Upper lobe of left lung (tissue), 6 donors: ENCODE measurements at places on chromosomes 12 and 14. TPM values are rescaled to one million over a fixed set of nuclear protein-coding genes. Genes with fewer than 3 reads are reported as not detected.

The KRT5 gene
- total RNA-seq, result not detected

The KRT72 gene
- total RNA-seq, result not detected

DNA sequence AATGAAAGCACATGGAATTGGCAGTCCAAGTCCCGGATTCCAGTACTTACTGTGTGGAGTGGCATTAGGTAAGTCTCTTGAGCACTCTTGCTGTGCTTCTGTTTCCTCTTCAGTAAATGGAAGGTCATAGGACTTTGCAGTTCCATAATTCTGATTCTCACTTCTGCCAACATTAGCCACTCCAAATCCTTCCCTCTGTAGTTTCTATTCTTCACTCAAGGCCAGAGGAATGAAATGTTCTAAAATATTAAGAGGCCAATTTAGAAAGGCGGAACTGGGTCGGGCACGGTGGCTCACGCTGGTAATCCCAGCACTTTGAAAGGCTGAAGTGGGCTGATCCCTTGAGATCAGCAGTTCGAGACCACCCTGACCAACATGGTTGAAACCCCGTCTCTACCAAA lies 19.8 kb upstream of the SLC5A8 start:
- H3K27ac ChIP-seq, result peak overlapping the region; percentile 54
- peak; percentile 66 for DNase-seq
- no peaks in the 10 kb centered on the region for H3K4me1 ChIP-seq
- H3K4me3 ChIP-seq, result no peak overlapping the region
- no peaks in the 10 kb centered on the region for H3K36me3 ChIP-seq

- H3K27ac ChIP-seq, result no peak overlapping the region
- no peak for DNase-seq
Observed at GRCh38 chr14:77618381-77618970, 2.0 kb upstream of the SPTLC2 start.

GRCh38 chr14:53510281-53510912 lies 357.3 kb upstream of the DDHD1 start:
- H3K27ac ChIP-seq, result no peak overlapping the region
- H3K36me3 ChIP-seq, result no peaks in the 10 kb centered on the region
- H3K27me3 ChIP-seq, result no peaks in the 10 kb centered on the region

- no peaks in the 10 kb centered on the region for H3K27me3 ChIP-seq
- H3K27ac ChIP-seq, result no peak overlapping the region
- no peaks in the 10 kb centered on the region for H3K36me3 ChIP-seq
Observed at GRCh38 chr14:49857427-49858003, 4.9 kb upstream of the NEMF start.

DNA sequence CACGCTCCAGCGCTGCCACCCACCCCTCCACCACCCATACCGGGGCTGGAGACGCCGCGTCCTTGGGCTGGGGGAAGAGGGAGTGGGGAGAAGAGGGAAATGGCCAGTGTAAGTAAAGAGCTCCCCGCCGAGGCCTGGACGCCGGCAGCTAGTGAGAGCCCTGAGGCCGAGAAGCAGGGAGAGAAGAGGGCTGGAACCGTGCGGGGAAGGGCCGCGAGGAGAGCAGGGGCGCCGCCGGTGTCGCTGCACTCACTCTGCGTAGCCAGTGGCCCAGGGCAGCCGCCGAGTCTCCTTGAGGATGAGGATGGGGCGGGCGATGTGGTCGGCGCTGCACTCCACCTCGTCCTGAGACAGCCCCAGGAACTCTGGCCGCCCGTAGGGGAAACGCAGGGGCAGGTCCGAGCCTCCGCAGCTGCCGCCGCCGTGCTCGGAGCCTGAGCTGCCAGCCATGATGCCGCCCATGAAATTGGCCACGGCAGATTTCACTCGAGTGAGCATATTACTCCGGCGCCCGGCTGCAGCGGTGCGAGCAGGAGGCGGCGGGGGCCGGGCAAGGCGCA lies 631 bp downstream of the PPM1H start:
- H3K27me3 ChIP-seq, result no peaks in the 10 kb centered on the region
- peak overlapping the region; percentile 89 for H3K4me3 ChIP-seq
- peaks cover 6% of the 10 kb centered on the region for H3K4me1 ChIP-seq

GRCh38 chr14:54252072-54252730 lies 144.6 kb upstream of the CDKN3 start:
- H3K36me3 ChIP-seq, result no peaks in the 10 kb centered on the region
- no peaks in the 10 kb centered on the region for H3K27me3 ChIP-seq
- H3K4me3 ChIP-seq, result no peak overlapping the region
- peak overlapping the region; percentile 12 for H3K27ac ChIP-seq

The SLC24A4 gene
- 2.1 TPM for total RNA-seq

The AICDA gene
- not detected for total RNA-seq

DNA sequence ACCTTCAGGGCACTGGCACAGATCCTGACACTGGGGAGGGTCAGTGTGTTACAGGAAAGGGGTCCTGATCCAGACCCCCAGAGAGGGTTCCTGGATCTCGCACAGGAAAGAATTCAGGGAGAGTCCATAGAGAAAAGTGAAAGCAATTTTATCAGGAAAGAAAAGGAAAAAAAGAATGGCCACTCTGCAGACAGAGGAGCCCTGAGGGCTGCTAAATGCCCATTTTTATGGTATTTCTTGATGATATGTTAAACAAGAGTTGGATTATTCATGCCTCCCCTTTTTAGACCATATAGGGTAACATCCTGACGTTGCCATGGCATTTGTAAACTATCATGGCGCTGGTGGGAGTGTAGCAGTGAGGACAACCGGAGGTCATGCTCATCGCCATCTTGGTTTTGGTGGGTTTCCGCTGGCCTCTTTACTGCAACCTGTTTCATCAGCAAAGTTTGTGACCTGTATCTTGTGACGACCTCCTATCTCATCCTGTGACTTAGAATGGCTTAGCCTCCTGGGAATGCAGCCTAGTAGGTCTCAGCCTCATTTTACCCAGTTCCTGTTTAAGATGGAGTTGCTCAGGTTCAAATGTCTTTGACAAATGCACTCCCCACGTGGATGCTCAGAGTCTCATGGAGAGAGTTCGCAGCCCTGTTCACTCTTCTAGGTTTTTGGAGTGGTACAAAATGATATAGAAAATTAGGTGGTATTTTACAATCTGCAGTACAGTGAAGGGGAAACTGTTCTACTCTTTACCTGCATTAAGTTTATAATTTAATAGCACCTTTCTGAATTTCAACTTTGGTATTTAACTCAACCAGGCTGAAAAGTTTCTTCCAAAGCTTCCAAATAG lies 1363.7 kb upstream of the TMEM132C start:
- no peak for DNase-seq
- no peak overlapping the region for H3K4me3 ChIP-seq
- H3K4me1 ChIP-seq, result no peaks in the 10 kb centered on the region
- H3K36me3 ChIP-seq, result no peaks in the 10 kb centered on the region
- H3K27ac ChIP-seq, result no peak overlapping the region
- H3K27me3 ChIP-seq, result no peaks in the 10 kb centered on the region

- H3K27me3 ChIP-seq, result no peaks in the 10 kb centered on the region
- no peaks in the 10 kb centered on the region for H3K4me1 ChIP-seq
- no peak overlapping the region for H3K4me3 ChIP-seq
- no peak for DNase-seq
Observed at GRCh38 chr14:23638414-23639047, 2.4 kb downstream of the DHRS2 start.

DNA sequence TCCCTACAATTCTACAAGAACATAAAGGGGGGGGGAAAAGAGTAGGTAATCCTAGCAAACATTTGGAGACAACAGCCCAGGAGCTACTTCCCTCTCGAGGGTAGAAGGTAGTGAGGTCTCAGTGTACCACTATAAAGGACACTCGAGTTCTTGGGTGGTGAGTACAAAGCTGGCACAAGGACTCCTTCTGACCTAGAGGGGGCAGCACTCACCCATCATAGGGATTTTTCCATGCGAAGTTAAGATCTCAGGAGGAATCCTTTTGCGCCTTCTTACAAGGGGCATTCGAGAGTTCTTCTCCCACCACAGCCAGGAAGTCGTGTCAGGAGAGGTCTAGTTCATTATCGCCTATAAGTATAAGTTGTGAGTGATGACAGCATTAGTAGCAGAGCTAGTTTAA lies 200.2 kb upstream of the RBM19 start:
- no peak overlapping the region for H3K27ac ChIP-seq
- DNase-seq, result peak; percentile 22
- H3K27me3 ChIP-seq, result no peaks in the 10 kb centered on the region
- H3K4me3 ChIP-seq, result no peak overlapping the region
- no peaks in the 10 kb centered on the region for H3K36me3 ChIP-seq

The ITGA7 gene
- 10.1 TPM for total RNA-seq

The CLEC4E gene
- total RNA-seq, result 19.4 TPM

The TAS2R31 gene
- 2.5 TPM for total RNA-seq

The FOXJ2 gene
- total RNA-seq, result 14.7 TPM

DNA sequence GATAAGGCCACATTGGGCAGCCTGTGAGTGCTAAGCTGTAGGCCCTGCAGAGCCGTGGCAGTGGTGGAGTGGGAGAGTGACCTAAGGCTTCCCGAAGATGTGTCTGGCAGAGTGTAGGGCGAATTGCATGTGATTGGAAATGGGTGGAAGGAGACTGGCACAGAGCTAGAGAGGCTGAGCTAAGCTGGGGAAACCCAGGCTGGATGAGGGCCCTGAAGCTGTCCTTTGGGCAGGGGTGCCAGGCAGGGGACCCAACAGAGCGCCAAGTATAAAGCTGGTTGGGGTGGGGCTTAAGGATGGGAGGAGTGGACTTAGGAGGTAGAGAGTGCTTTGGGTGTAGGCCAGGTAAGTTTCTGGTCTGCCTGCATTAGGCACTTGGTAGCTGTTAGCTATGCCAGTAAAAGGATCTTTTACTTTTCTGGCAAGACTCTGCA lies 47.9 kb downstream of the WDR20 start:
- peak overlapping the region; percentile 36 for H3K27ac ChIP-seq
- no peak overlapping the region for H3K4me3 ChIP-seq
- peaks cover 31% of the 10 kb centered on the region for H3K4me1 ChIP-seq
- no peaks in the 10 kb centered on the region for H3K27me3 ChIP-seq

The ING4 gene
- total RNA-seq, result 79.6 TPM

The CLEC4D gene
- 1.2 TPM for total RNA-seq

- H3K27ac ChIP-seq, result no peak overlapping the region
- H3K36me3 ChIP-seq, result peaks cover 11% of the 10 kb centered on the region
- no peak overlapping the region for H3K4me3 ChIP-seq
- H3K4me1 ChIP-seq, result no peaks in the 10 kb centered on the region
Observed at GRCh38 chr12:32217354-32218310, 111.0 kb downstream of the BICD1 start.

GRCh38 chr14:72060917-72061316 lies 128.7 kb downstream of the RGS6 start:
- no peaks in the 10 kb centered on the region for H3K27me3 ChIP-seq
- H3K27ac ChIP-seq, result no peak overlapping the region
- no peaks in the 10 kb centered on the region for H3K4me1 ChIP-seq
- no peak for DNase-seq
- H3K36me3 ChIP-seq, result no peaks in the 10 kb centered on the region
- H3K4me3 ChIP-seq, result no peak overlapping the region

The TPH2 gene
- 0.61 TPM for total RNA-seq

DNA sequence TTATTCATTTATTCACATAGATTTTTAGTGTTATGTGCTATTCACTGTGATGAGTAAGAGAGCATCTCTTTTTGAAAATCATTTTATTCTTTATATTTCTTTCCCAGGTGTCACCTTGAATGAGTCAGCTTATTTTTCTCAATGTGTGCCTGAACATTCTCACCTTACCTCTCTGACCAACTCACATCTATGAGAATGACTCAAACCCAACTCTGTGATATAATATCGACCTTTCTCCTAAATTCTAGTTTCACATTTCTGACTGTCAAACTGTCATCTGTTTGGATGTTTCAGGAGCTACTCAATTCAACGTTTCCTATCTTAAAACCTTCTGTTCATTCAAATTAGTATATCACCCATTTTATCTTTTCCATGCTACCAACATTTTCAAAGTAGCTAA lies 630.8 kb downstream of the RERGL start:
- H3K36me3 ChIP-seq, result no peaks in the 10 kb centered on the region
- H3K4me1 ChIP-seq, result no peaks in the 10 kb centered on the region
- no peak overlapping the region for H3K4me3 ChIP-seq

DNA sequence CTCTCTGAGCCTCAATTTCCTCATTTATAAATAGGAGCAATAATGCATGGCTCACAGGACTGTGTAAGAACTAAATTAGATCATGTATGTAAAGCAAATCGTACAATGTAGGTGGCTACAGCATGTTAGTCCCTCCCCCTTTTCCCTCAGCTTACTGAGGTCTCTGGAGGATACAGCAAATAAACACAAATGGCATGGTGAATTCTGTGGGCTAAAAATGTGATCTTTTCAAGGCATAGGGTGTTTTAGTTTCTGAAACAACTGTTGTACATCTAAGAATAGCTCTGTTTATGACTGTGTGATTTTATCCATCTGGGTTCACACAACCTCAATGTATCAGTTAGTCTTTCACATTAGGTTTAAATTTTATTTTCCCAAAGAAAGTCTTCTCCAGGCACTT lies 121.2 kb upstream of the PLEKHG7 start:
- H3K36me3 ChIP-seq, result no peaks in the 10 kb centered on the region
- H3K27ac ChIP-seq, result no peak overlapping the region
- no peak for DNase-seq
- H3K4me1 ChIP-seq, result no peaks in the 10 kb centered on the region

DNA sequence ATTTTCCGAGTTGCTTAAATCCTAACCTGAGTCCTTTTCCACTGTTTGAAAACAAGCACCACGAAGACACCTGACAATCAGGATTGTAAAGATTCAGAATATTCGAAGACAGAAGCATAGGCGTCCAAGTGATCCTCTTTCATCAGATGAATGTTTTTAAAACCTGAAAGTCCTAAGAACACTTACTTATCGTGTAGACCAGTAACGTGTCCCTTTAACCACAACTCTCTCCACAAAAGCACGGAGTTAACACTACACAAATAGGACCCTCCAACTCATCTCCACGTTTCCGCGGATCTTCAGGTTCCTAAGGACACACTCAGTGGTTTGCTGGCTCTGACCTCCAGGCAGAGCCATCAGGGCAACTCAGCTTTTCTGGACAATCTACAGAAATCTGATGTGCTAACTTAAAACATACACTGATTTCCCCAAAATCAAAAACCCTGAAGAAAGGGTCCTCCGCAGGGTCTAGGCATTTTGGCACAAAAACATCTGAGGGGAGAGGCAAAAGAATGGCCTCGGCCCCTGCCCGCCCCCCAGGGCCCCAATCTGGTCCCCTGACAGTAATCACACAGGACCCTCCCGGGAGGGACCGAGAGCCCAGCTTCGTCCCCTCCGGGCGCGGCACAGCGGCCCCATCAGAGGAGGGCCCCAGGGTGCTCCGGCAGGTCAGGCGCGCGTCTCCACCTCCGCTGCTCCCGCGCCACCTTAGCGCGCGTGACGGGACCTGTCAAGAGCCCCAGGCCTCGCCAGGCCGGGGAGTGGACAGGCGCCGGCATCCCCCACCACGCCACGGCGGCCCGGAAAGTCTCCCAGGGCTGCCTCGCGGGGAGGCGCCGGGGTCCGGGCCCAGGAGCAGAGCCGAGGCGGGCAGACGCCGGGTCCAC lies 925 bp downstream of the DICER1 start:
- peaks cover 26% of the 10 kb centered on the region for H3K4me1 ChIP-seq
- peak overlapping the region; percentile 86 for H3K4me3 ChIP-seq
- DNase-seq, result peak; percentile 59
- no peaks in the 10 kb centered on the region for H3K36me3 ChIP-seq

- no peaks in the 10 kb centered on the region for H3K27me3 ChIP-seq
- no peaks in the 10 kb centered on the region for H3K36me3 ChIP-seq
Observed at GRCh38 chr12:38162708-38163441, 153.7 kb upstream of the ALG10B start.

- H3K27ac ChIP-seq, result no peak overlapping the region
- no peak overlapping the region for H3K4me3 ChIP-seq
- no peaks in the 10 kb centered on the region for H3K27me3 ChIP-seq
- no peaks in the 10 kb centered on the region for H3K36me3 ChIP-seq
- no peak for DNase-seq
- no peaks in the 10 kb centered on the region for H3K4me1 ChIP-seq
Observed at GRCh38 chr12:10190558-10191388, 11.9 kb downstream of the TMEM52B start.

The APOF gene
- total RNA-seq, result not detected
